ENCODE measurements at places on chromosomes 4 and X.

DNA sequence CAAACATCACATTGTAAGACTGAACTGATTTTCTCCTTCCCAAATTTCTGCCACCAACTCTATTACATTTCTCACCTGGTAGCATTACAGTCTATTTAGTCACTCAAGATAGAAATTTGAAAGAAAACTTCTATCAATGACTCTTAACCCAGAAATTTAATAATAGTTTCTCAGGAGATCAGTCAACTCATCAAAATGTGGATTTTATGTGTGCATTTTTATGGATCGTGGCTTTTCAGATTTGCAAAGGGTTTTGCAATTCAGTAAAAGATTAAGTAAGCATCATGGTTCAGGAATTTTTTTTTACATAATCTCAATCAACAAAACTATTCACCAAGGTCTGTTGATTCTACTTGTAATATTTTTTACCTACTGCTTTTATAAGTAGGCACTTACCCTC lies 111.1 kb downstream of the CFAP299 start:
- no peak for DNase-seq

DNA sequence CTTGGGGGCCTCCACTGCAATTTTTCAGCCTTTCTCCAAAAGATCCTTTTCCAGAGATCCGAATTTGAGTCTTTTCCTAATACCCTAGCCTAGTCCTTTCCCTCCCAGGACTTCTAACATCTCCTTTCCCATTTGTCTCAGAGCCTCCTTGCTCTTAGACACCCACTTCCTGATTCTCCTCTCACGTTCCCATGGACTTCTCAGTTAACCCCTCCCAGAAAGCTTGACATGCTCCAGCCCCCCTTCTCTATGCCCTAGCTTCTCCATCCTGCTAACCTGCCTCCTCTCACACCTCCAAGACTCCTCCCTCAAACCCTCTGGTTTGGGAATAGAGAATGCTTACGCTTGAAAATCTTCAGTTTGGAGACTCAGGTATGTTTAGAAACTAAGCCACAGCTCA lies 2.5 kb downstream of the UBA1 start:
- DNase-seq = no peak

GRCh38 chr4:105128208-105128607 lies 18.5 kb upstream of the TET2 start:
- DNase-seq = no peak

DNA sequence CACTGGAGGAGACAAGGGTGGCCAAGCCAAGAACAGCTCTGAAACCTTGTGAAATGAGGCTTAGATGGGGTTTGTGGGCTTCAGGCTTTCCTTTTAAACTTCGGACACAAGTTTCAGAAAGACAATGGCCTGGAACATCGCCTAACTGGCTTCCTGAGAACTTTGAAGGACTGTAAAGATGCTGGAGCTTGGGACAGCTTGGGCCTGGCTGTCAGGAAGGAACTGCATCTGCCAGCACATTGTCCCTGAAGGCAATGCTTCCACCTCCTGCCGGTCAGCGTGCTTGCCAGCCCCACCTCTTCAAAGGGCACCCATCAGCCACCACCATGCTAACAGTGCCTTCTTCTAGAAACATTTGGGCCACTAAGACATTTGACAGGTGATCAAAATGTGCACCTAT lies 107.9 kb downstream of the DRD5 start:
- DNase-seq = no peak

DNA sequence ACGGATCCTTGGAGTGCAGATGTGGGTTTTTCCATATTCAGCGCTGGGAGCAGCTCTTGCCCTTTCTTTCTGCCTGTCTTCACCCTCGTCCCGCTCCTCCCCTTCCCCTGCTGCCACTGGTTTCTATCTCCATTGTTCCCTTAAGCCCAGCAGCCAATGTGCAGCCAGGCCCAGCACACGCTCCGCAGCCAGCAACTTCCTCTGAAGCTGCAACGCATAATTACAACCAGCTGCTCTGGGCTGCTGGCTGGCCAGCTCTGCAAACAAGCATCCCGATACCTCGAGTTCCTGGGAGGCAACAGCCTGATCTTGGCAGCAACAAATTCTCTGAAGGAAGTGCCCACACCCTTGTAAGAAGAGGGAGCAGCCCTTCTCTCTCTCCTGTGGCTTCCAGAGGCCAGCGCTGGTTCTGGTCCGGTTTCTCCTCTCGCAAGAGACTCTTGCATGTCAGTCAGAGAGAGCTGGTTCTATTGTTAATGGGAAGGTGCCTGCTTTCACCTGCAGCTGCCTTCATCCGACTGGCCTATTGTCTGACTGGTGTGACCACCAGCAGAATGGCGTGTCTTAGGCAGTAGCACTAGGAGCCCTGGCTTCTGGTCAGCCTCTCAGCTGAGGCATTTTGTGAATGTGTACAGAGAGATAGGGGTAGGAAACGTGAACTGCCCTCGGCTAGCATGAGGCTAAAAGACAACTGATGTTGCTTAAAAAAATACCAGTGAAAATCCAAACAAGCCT lies 83.8 kb upstream of the MAML3 start:
- no peak for DNase-seq

DNA sequence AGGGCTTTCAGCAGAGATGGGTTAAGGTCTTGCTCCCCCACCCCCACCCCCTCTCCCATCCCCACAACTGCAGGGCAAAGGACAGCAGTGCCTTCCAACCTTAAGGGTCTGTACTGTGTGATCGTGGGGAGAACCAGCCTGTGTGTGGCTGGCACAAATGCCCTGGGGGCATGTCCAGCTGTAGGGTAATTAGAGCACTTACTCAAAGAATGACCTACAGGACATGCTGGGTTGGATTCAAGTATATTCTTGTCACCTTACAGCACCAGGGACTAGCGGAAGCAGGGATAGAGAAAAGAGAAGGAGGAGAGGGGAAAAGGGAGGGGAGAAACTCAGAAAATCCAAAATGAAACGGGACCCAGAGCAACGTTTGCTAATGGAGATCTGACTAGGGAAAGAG lies 191.3 kb upstream of the GATB start:
- no peak for DNase-seq

DNA sequence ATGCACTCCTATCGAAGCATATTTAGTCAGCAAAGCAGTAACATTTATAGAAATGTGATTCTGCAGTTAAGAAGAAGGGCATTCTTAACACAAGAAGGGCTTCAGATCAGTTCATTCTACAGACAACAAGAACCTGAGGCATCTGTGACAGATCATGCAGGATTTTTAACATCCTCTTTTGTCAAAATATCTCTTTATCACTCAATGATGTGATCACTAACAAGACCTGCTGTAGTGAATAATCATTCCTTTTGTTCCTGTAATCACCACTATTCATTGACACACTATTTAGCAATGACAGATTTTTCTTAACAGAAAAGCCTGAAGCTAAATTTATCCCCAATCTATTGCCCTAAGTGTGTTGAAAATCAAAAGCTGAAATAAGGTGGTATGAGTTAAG lies 47.8 kb upstream of the ARHGAP24 start:
- DNase-seq = no peak

DNA sequence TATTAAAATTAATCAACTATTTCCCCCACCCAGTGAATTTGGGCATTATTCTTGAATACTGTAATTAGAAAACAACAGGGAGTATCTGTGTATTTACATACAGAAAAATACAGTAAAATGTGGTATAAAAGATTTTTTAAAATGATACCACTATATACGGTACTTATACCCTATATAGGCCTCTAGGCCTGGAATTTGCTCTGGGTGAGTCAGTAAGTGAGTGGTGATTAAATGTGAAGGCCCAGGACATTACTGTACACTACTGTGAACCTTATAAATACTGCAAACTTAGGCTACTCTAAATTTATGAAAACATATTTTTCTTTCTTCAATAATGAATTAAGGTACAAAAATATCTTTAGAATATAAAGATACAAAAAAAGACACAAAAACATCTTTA lies 6.3 kb upstream of the CSN3 start:
- DNase-seq = no peak

GRCh38 chr4:7390336-7390735 lies 44.4 kb downstream of the PSAPL1 start:
- DNase-seq = peak; percentile 1

GRCh38 chrX:150929058-150929457 lies 30.6 kb upstream of the CD99L2 start:
- DNase-seq = no peak

- no peak for DNase-seq
Observed at GRCh38 chr4:173014113-173014558, 154.5 kb upstream of the GALNT7 start.

- no peak for DNase-seq
Observed at GRCh38 chr4:24858026-24858425, 54.8 kb downstream of the CCDC149 start.

- no peak for DNase-seq
Observed at GRCh38 chr4:1578251-1578773, 105.8 kb downstream of the FAM53A start.

DNA sequence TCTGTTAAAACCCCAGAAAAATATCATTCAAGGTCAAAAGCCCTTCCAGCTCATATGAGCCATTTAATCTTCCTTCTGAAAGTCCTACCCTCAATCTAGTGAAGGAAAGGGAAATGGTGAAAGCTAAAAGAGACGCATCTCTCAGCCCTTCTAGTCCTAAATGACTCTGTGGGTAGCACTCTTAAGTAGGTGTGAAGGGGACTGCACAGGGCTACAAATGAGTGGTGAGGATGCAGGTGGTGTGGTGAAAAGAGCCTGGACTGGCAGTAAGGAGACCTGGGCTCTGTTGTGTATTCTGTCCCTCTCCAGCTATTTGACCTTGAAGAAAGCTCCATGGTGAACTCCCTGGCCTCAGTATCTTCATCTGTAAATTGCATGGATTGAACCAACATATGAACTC lies 671.8 kb upstream of the DIPK2B start:
- DNase-seq = no peak

DNA sequence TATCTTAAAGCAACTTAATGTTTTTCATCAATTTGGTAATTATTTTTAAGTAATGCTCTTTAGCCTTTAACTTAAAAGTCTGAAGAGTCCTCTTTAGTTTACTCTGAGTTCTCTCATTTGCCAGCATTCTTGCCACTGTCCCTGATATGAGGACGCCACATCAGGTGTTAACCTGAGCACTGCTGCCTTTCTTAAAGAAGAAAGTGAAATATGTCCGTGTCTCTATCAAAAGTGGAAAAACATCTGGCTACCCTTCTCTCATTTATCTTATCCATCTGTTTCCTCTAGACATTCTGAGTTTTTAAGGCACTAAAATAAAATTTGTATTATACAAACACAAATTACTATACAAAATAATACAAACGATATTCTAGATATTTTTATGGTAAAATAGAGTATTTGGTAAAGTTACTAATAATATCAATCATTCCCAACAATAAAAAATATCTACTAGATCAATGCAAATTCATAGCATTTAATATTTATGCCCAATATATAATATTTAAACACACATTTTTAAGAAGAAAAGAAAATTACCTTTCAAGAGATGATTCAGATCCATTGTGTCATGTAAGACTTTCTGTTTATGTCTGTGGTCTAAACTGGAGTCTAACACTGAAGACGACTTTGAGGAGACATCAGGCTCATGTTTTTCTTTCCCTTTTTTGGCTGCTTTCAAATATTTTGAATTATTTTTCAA lies 14.0 kb downstream of the CFAP97 start:
- DNase-seq = no peak

GRCh38 chrX:121671649-121672048 lies 624.2 kb downstream of the GLUD2 start:
- no peak for DNase-seq

GRCh38 chrX:124212622-124213021 lies 119.8 kb upstream of the TEX13D start:
- DNase-seq = no peak

- DNase-seq = no peak
Observed at GRCh38 chr4:100519205-100519604, 1.4 kb upstream of the EMCN start.

GRCh38 chr4:184382189-184382846 lies 92.0 kb downstream of the IRF2 start:
- DNase-seq = no peak

GRCh38 chr4:16480011-16480410 lies 253.7 kb upstream of the TAPT1 start:
- DNase-seq = no peak

DNA sequence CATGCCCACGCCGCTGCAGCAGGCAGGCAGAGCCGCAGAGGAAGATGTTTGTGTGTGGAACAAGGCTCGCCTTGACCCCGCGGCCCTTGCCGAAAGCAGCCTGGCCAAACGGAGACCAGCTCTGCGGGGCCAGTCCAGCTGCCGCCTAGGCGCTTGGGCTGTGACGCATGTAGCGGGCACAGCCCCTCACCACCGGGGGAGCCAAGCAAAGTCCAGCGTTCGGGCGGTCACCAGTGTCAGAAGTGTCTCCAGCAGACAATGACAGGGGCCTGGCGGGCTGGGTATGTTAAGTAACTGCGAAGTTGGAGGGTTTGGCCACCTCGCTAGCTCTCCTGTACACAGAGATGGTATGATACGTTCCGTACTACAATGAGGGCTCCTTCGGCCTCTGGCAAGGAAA lies 1.3 kb downstream of the AMER1 start:
- no peak for DNase-seq

DNA sequence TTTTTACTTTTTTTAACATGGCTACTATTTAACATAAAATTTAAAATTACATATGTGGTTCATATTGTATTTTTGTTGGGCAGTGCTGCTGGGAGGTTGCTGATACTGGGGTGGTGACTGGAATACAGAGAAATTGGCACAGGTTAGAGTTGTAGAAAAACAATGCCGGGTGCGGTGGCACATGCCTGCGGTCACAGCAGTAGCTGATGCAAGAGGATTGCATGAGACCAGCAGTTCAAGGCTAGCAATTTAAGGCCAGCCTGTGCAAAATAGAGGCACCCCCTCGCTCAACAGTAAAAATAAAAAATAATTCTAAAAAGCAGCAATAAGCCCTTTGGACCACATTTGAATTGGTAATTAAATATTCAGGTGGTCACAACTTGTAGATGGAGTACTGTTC lies 11.8 kb upstream of the CPE start:
- no peak for DNase-seq

- no peak for DNase-seq
Observed at GRCh38 chrX:133985967-133986683, 731 bp upstream of the GPC3 start.

GRCh38 chrX:39043838-39044550 lies 242.7 kb downstream of the MID1IP1 start:
- no peak for DNase-seq

DNA sequence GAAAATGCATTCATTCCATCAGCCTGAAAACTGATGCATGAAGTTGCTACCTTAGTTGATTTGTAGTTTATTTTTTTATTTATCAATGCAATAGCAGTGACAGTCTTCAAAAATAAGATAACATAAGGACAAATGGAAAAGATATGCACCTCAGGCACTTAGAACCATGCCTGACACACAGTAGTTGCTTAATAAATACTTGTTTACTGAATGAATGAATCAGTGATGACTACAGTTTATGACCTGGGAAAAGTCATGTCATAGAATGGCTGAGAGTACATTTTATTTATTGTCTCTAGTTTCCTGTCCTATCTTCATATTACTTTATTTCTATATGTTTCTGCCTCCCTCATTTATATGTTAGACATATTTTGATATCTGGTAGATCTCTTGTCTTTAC lies 171.8 kb downstream of the TLL1 start:
- DNase-seq = no peak

Data from activated CD8-positive, alpha-beta memory T cell treated with anti-CD3 and anti-CD28 coated beads for 24 hours (primary cell).